ENCODE measurements at places on chromosomes 7 and 10.

DNA sequence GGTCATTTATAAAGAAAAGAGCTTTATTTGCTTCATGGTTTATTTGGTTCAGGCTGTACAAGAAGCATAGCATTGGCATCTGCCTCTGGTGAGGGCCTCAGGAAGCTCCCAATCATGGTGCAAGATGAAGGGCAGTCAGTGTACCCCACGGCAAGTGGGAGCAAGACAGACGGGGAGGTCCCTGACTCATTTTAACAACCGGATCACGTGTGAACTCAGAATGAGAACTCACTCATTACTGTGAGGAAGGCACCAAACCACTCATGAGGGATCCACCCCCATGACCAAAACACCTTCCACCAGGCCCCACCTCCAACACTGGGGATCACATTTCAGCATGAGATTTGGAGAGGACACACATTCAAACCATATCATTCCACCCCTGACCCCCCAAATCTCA, 15.7 kb upstream of the CRYGN start:
- no peak for DNase-seq

DNA sequence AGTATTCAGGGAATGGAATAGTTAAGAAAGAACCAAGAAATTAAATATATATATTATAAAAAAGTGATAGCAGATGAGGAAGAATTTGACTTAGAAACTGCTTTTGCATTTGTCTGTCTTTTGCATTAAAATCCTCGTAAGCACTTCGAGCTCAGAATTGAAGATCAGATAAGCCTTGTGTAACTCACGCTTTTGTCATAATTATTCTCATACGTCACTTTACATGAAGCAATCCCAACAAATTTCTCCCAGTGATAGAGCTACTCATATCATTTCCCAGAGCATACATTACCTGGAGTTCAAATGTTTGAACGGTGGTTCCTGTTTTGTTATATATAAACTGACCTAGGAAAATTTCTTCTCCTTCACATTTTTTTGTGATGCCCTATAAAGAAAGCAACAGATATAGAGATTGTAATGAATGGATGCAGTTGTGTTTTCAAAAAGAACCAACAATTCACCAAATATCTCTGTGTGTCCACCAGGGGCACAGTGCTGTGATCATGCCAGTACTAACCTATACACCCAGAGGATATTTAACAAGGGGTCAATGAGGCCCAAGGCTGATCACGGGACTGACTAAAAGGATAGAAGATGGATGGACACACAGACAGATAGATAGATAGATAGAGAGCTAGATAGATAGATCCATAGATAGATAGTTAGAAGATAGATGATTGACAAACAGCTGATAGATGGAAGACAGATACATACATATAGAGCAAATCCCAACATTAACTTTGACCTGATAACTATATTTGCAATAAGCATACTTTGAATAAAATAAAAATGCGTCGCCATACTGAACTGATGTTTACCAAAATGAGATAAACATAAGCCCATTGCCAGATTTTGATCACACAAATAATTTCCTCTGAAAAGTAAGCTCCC, 9.3 kb upstream of the HUS1 start:
- no peak for DNase-seq

GRCh38 chr7:128349466-128349825, 5.7 kb upstream of the RBM28 start:
- DNase-seq, result no peak

DNA sequence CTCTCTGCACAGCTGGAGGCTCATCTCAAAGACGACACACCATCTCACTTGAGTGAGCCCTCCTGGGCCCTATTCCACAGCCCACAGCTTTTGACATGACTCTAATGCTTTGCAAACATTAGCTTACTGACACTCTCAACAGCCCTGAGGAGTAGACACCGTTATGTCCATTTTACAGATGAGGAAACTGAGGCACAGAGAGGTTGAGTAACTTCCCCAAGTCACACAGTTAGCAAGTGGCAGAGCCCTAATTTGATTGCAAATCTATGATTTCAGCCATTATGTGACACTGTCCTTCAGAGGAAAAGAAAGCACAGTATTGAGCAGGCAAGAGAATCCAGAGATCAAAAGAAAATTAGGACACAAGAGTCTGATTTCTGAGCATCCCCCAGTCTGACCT, 16.0 kb downstream of the SLC25A13 start:
- no peak for DNase-seq

GRCh38 chr10:120634659-120635058, 177.6 kb downstream of the PLPP4 start:
- DNase-seq, result no peak

DNA sequence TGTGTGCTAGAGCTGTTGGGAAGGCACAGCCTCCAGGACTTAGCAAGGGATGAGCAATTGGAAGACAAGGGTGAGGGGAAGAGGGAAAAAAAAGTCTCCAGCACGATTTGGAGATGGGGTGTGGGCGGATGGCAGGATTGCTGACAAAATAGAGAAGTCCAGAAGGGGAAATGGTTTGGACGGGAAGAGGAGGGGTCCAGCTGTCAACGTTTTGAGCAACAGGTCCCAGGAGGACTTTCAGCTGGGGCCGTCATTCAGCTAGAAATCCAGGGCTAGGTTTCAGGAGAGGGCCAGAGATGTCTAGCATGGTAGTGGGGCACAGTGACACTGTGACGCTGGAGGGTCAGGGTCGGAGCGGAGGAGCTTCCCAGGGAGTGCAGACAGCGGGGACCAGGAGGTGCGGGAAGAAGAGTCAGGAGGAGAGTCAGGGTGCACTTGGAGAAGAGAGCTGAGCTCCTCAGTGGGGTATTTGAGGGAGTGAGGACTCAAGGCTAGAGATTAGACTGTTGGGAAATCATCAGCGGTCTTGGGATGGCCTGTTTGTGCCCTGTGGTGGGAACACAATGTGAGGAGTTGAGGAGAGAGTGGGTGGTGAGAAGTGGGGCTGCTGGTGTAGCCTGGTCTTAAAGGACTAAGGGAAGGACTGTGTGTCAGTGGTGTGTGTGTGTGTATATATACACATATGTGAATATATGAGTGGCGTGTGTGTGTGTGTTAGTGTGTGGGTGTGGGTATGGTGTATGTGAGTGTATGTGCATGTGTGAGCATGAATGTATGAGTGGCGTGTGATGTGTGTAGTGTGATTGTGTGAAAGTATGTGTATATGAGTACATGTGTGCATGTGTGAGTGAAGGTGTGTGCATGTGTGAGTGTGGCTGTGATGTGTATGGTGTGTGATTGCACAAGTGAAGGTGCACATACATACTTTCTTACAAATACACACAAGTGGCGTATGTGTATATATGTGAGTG, 3.8 kb downstream of the ZYX start:
- no peak for DNase-seq

DNA sequence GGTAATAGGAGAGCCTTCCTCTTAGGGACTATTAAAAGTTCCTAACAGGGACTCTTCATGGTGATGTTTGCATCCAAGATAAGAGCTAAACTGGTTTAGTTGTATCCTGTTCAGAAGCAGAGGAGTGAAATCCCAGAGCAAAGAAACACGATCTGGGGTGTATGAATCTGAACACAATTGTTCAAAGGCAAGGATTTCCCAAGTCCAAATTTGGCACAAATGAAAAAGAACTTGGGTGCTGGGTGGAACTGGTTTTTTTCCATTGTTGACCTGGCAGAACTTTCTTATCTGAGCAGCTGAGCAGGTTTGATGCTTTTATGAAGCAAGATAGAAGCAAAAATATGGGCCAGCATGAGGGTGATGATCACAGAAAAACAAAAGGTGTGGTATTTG, 6.0 kb downstream of the AGFG2 start:
- no peak for DNase-seq

GRCh38 chr10:61500460-61500859, 47.3 kb upstream of the TMEM26 start:
- DNase-seq, result no peak

- DNase-seq, result no peak
These were observed 203.4 kb downstream of the ZNF716 start for GRCh38 chr7:57653262-57653830.

- DNase-seq, result no peak
These were observed 1301.5 kb upstream of the SORCS1 start for GRCh38 chr10:108465871-108466641.

DNA sequence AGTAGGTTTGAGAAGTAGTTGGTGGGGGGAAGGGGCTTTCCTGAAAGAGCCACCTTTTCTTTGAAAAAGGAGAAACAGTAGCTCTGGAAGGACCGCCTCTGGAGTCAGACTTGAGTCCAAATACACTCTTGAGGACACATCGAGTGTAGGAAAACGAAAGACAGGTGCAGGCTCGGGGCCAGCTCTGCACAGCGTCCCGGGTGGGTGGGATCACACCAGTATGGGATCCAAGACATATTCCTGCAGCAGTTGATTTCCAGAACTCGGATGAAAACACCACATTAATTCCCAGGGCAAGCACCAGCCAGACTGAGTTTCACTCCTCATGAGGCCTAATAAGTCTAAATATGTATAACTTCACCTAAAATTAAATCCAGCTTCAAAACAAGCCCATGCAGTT, 61.4 kb downstream of the ASB13 start:
- DNase-seq, result no peak

GRCh38 chr10:63627396-63627795, 106.2 kb downstream of the REEP3 start:
- DNase-seq, result no peak

GRCh38 chr10:49448924-49449323, 53.0 kb upstream of the DRGX start:
- no peak for DNase-seq

- no peak for DNase-seq
These were observed 15.8 kb downstream of the NAPEPLD start for GRCh38 chr7:103132995-103133688.

- no peak for DNase-seq
These were observed 147.3 kb downstream of the CELF2 start for GRCh38 chr10:11164803-11165590.

GRCh38 chr10:96642973-96643372, 56.2 kb upstream of the TM9SF3 start:
- DNase-seq, result no peak
